ENCODE measurements at places on chromosomes 11 and 22.

DNA sequence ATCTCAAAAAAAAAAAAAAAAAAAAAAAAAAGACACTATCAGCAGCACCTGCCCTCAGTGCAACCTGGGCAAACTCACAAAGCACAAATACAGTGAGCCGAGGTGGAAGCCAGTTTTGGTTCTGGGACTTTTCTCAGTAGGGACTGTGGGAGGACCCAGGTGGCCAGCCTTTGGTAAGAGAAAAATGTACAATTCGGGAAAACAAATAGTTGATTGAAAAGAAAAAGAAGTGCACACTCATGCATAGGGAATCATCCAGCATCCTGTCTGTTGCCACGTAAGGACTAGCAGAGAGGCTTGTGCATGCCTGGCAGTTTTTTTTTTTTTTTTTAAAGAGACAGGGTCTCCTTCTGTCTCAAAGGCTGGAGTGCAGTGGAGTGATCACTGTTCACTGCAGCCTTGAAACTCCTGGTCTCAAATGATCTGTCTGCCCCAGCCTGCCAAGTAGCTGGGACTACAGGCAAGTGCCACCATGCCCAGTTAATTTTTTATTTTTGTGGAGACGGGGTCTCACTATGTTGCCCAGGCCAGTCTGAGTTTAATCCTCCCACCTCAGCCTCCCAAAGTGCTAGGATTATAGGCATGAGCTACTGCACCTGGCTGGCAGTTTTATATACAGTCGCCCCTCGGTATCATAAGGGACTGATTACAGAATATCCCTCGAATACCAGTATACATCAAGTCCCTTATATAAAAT, 36.7 kb downstream of the TPST2 start:
- DNase-seq: peak; percentile 76

DNA sequence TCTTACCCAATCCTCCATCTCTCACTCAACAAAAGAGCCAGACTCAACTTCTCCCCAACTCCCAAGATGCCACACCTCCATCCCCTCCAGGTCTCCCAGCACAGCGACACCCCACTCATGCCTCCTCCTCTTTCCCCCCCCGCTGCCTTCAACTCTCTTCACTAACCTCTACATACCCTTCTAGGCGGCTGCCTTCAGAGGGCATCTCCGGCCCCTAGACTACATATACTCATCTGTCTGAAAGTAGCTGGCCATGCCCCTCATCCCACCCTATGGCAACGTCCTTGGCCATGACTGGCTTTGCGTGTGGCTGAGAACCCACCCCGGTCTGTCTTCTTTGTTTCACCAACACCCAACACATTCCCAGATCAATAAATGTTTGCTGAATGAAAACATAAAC, 81.7 kb upstream of the TMEM45B start:
- DNase-seq: no peak

DNA sequence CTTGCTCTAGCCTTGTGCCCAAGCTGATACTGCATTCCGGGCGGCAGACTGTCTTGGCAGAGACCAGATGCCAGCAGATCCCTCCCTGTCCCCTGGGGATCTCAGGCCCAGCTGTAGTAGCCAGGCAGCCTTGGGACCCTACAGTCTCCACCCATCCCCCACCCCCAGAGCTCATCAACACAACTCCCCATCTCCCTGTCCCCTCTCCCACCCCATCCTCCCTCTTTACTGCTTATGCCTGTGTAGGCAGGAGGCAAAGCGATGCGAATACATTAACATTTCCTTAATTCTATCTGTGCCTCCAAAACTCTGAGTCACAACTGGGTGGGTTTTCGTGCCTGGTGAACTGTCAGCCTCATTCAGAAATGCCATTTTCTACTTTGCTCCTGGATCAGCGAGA, 547.6 kb downstream of the BUD13 start:
- no peak for DNase-seq

GRCh38 chr11:92295175-92296137, 70.8 kb downstream of the FAT3 start:
- DNase-seq: no peak

DNA sequence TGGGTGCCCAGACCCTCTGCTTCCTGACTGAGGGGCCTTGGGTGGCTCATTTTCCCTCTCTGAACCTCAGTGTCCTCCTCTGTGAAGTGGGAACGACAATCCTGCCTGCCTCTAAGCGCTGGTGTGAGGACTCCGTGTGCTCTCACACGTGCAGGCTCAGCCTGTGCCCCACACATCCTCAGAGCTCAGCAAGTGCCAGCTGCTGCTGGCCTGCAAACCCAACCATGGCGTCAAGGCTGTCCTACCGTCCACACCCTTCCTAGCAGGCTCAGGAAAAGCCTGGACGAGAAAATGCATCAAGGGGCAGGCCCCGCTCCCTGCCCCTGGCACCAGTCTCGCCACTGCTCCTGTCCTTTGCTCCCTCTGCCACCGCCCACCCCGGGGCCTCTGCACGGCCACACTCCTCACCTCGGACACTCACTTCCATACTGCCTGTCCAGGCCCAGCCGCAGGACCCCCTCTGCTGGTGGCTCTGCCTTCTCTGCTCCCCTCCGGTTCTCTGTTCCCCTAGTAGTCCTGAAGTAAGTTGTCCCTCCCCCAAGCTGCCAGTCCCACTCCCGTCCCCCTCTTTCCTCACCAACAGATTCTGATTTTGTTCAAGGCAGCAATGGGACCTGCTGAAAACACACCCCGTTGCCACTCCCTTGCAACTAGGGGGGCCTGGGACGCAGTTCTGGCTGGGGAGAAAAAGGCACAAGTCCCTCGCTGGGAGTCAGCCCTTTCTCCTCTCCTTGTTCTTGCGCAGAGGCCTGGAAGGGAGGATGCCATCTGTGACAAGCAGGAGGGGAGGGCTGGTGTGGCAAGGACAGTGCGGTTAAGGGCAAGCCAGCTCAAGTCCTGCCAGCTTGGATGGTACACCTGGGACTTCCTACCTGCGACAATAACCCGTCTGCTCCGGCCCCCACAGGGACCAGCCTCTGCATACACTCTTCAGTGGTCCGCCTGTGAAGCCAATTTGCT, 62.2 kb downstream of the ARFGAP3 start:
- DNase-seq: no peak

DNA sequence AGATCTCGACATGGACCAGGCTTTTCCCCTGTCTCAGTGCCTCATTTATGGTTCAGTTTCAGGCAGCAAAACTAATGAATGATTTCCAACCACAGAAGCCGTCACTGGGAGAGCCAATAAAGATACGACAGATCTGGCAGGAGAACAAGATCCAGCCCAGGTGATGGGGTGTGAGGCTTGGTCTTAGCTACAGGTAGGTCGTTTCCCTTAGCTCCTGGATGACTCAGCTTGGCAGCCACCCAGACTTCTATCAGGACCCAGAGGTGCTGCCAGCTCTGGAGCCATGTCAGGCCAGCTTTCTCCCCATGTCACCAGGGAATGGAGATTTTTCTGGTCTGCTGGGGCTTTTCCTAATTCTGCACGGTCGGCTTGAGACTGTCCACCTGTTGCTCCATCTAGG, 36.3 kb upstream of the APOBEC3A start:
- DNase-seq: no peak

GRCh38 chr22:48588151-48588877, 1239.4 kb downstream of the BRD1 start:
- DNase-seq: no peak

GRCh38 chr11:117792992-117793391, 4.0 kb downstream of the DSCAML1 start:
- no peak for DNase-seq

GRCh38 chr11:100741866-100742625, 55.0 kb downstream of the ARHGAP42 start:
- DNase-seq: no peak

DNA sequence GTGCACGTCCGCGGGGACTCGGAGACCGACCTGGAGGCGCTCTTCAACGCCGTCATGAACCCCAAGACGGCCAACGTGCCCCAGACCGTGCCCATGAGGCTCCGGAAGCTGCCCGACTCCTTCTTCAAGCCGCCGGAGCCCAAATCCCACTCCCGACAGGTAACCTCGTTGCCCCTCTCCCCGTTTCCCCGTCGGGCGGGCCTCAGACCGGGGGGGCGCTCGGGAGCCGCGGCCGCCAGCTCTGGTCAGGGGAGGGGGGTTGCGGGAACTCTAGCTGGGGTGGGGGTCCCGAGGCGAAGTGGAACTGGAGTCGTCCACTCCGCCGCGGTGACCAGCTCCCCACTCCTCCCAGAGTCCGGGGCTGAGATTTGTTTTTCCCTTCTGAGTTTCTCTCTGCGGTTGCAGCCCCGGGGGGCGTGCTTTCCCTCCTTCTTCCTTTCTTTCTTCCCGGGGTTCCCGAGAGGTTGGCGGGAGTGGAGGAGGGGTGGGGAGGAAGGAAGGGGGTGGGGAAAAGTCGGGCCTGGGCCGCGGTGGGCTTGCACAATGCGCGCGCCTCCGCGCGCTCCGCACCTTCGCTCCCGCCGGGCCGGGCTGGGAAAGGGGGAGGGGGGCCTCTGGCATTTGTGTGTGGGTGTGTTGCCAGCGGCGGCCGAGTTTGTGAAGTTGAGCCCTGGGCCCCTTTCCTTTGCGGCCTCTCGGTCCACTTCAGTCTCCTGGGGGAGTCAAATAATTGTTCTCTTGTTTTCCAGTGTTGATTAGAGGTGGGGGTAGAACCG, 952 bp downstream of the YAP1 start:
- peak; percentile 49 for DNase-seq

GRCh38 chr11:27025957-27026733, 14.5 kb upstream of the BBOX1 start:
- DNase-seq: no peak
